ENCODE measurements at places on chromosomes 16 and 17.

DNA sequence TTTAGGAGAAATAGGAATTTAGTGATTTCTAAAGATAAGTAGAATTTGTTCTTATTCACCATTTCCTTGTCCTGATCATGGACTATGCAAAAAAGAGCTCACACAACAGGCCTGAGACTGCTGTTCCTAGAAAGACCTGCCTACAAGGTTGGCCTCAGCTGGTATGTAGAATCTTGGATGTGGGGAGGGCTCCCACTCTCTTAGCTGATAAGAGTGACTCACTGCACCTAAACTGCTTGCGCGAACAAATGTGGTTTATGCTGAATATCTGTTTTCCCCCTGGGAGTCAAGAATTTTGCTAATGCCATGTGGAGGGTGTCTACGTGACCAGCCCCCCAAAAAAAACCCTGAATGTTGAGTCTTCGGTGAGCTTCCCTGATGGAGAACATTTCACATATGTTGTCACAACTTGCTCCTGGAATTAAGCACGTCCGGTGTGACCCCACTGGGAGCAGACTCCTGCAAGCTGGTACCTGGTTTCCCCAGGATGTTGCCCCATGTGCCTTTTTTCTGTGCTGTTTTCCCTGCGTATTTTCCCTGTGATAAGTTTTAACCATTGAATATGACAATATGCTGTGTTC, 68.8 kb upstream of the HSBP1 start:
- no peak for DNase-seq

DNA sequence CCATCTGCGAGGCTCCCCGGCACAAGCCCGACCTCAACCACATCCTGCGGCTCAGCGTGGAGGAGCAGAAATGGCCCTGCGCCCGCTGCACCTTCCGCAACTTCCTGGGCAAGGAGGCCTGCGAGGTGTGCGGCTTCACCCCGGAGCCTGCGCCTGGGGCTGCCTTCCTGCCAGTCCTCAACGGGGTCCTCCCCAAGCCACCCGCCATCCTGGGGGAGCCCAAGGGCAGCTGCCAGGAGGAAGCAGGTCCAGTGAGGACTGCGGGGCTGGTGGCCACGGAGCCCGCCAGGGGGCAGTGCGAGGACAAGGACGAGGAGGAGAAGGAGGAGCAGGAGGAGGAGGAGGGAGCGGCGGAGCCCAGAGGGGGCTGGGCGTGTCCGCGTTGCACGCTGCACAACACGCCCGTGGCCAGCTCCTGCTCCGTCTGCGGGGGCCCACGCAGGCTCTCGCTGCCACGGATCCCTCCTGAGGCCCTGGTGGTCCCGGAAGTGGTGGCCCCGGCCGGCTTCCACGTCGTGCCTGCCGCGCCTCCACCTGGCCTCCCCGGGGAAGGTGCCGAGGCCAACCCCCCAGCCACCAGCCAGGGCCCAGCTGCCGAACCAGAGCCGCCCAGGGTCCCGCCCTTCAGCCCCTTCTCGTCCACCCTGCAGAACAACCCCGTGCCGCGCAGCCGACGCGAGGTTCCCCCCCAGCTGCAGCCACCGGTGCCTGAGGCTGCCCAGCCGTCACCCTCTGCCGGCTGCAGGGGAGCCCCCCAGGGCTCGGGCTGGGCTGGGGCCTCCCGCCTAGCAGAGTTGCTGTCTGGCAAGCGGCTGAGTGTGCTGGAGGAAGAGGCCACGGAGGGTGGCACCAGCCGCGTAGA, 13.1 kb upstream of the PRR35 start:
- no peak for DNase-seq

DNA sequence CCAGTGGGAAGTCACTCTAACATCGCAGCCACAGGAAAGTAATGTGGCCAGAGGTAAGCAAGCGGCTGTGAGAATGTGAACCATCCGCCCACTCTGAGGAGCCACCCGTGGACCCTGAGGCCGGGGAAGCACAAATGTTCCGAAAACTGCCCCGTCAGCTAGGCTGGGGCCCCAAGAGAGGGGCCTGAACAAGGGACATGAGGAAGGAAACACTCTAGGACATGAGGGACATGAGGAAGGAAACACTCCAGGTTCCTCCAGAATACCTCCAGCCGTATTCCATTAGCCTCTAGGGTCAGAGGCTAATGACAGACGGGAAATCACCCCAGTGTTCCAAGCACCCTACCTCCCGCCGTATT, 317 bp downstream of the TEFM start:
- DNase-seq, result no peak

DNA sequence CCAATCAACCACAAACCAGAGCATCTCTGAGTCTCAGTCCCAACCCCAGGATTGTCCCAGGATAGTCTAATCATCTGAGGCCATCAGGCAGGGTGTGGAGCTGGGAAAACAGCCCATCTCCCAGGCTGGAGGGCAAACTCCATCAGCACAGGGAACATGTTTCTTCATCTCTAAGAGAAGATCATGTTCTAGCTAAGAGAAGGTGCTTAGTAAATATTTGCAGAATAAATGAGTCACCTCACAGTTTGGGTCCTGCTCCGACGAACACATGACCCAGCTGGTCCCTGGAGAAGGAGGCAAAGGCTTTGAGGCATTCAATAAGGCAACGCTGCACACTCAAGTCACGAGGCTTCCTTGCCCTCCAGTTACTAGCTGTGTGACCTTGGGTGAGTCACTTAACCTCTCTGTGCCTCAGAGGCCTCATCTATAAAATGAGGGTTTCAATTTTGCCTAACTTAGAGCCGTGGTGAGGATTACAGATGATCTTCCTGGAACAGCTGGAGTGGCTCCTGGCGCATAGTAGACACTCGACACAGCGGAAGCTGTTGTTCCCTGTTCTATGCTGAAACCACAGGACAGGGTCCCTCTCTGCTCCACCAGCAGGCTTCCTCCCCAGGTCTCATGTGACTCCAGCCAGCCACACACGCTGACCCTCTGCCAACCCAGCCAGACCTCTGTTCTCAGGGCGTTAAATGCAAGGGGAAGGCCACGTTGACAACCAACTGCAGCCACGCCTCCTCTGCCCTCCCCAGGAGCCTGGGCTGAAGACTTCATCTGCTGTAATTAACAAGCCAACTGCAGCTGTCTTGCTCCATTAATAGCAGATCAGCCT, 10.3 kb upstream of the RPL38 start:
- DNase-seq, result no peak

DNA sequence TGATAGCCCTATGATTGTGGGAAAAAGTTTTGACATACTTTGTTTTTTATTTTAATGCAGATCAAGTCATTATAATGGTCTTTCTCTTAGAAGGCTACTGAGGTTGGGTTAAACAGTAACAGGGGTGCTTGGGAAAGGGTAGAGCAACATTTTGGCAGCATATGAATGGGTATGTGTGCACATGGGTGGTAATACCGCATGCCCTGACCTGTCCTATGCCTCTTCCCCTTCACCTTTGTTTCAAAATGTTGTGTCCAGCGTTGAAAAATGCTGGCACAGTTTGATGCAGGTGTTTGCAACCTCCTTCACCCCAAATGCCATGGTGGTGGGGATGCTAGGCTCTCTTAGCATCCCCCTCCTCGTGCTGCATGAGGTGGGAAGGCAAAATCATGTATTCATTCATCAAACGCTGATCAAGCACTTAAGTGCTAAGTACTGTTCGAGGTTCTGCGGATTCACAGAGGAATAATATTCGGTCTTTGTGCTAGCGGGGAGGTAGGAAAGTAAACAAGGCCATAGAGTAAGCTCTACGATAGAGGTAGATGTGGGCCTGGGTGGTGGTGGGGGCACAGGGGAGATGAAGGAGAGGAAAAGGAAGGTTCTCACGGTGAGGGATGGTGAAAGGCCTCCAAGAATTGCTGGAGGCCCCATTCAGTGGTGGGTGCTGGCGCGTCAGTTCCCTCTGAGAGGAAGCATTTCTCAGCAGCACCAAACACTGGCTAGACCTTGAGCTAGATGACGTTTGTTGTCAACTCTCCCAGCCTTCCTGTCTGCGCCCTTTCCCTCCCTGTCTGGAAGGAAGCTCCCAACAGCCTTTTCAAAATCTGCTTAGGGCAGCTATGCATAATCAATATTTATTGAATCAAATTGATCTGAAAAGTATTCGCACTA, 13.3 kb upstream of the MARCHF10 start:
- DNase-seq, result no peak

GRCh38 chr17:27206447-27206846, 87.5 kb upstream of the WSB1 start:
- no peak for DNase-seq

GRCh38 chr17:45677770-45678169, 106.3 kb upstream of the CRHR1 start:
- DNase-seq, result no peak

- no peak for DNase-seq
Observed at GRCh38 chr17:81328978-81329926, 34.1 kb upstream of the SLC38A10 start.

DNA sequence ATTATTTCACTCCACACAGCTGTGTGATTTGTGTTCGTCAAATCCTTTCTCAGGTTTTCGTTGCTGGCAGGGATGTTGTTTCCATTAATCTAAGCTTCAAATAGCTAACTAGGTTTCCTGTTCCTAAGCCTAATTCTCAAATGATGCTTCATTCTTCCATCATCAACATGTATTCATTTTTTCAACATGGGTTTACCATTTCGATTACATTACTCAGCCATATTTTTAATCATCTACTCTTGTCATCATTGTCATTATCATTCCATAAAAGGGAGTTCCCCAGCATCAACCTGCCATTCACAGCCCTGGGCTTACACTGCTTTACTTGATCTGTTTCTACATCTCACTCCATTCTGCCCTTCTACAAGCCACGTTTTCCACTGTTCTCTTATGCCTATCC, 33.3 kb upstream of the ANKFN1 start:
- DNase-seq, result no peak

- no peak for DNase-seq
Observed at GRCh38 chr17:39231591-39232551, 6.1 kb upstream of the STAC2 start.

DNA sequence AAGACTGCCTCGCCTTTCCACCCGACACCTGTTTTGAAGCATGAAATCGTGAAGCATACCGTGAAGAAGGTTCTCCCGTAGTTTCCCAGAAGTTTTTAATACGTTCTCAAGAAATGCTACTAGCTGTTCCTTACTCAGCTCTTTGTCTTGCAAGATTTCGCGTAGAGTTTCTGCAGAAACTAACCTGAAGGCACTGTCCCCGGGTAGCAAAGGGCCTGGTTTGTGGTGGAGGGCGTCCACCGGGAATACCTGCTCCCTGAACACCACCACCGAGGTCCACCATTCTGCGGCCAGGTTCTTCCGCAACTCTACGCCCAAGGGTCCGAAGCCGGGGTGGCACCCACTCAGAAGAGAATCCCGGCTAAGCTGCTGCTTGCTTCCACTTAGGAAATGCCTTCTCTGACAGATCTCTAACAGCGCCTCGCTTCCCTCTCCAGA, 487 bp downstream of the POLG2 start:
- no peak for DNase-seq

- no peak for DNase-seq
Observed at GRCh38 chr17:3712811-3713463, 10.8 kb upstream of the HASPIN start.

- DNase-seq, result no peak
Observed at GRCh38 chr17:1376061-1376460, 24.0 kb downstream of the YWHAE start.

DNA sequence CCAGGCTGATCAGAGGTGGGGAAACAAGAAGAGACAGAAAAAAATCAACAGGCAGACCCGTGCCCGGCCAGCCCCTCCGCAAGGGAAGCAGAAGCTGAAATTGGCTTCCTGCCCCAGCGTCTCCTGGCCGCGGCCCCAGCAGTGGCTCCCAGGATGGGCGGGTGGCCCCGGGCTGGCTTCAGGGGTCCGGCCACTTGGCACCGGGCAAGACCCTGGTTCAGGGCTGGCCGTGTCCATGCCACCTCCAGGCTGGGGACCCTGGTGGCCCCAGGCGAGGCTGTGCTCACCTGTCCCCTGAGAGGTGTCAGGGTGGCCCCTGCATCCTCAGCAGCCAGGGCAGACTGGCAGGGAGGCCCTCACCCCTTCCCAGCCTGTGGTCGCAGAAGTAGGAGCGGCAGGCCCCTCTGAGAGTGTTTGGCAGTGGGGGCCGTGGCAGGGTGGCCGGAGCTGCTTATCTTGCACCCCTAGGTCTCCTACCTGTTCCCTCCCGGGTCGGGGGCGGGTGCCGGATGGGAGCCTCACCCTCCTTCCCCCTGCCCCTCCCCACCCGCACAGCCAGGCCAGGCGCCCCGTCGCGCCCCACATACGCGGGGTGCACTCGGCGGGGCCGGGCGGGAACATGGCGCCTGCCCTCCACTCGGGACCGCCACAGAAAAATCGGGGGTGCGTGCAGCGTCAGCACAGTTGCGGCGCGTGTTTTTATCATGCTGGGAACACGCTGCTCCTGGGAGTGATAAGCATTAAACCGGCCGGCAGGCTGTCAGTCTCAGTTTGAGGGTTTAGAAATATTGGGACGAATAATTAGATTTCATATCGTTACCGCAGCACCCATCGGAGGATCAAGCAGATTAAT, 46.7 kb upstream of the ZC3H18 start:
- DNase-seq, result no peak

DNA sequence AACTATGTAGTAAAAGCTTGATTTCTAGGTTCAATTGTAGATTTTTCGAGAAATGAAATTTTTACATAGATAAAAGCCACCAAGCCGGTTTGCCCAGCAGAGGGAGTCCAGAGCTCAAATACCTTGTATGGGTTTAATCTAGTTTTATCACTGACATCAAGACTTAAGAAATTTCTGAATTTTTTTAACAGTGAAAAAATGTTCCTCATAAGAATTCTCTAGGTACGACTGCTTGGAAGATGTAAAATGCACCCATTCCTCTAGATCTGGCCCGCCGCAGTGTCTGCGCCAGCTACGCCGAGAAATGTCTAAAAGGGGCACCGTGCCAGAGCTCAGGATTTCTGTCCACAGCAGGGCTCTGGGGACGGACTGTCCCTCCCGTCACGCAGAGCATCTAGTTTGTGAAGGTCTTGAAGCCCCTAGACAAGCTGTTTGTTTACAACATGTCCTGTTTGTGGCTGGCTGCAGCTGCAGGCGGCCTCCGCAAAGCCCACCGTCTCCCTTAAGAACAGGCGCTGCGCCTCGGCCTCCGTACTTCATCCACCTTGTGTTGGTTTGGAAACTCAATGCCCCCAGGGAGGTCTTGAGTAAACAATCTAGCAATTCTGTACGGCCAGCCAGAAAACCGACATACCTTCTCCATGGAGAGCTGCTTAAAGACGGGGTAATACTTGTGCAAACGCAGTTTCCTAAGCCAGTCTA, 24.8 kb downstream of the MAP1LC3B start:
- no peak for DNase-seq

DNA sequence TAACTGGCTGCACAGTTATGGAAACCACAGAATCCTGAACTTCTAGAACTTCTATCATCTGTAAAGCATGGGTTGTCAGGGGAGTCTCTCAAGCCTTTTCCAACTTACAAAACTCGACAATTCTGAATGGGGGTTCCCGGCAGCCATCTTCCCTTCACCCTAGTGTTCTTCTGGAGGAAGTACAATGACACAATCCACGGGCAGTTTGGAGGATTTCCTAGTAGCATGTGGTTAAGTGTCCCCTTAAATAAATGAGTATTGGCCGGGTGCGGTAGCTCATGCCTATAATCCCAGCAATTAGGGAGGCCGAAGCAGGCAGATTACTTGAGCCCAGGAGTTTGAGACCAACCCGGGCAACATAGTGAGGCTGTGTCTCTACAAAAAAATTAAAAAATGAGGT, 2.1 kb downstream of the SLC16A6 start:
- DNase-seq, result no peak

All from thoracic aorta (tissue), 2 donors.